ENCODE measurements at places on chromosomes 11 and 22.

DNA sequence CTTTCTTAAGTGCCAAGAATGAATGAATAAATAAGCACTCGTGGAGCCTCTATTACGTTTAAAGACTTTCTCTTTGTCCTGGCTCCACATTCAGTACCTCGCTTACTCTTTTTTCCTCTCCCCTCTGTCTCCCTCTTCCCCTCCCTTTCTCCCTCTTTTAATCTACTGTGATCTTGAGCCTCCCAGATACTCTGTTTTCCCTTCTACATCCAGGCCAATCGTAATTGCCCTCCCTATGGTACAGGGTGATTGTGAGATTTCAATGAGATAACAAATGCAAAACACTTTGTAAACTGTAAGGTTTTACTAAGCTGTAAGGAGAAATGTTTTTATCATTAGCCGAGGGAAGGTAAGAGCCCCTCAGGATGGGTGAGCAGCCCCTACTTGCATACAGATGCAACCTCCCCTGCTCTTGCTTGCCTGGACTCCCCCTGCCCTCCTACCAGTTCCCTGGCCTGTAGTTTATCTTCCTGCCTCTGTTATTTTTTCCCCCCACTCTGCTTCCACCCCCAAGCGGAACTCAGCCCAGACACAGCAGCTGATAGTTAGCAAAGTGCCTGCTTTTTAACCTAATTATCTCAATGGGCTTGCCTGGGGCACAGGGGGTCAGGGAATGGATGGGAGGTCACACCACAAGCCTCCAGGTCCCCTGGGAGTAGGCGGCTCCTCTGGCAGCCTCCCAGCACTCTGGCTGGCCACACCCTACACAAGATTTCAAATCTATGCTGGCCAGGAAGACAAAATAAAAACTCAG lies 76.9 kb upstream of the CADM1 start:
- no peak for DNase-seq

DNA sequence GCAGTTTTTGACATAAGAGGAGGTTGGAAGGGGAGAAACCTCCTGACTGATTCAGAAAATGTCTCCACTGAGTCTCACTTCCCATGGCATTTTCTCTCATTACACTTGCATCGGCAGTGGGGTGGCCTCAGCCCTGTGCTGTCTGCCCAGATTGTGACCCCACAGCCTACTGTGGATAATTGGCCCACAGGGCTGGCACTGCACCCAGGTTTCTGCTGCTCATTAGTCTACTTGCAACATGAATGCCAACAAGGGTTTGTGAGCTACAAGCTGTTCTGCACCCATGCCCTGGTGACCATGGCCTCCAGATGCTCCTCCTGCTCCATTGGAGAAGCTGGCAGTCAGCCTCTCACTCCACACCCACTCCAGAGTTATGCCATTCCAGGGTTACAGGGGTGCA lies 296.0 kb downstream of the CTTN start:
- DNase-seq: no peak

DNA sequence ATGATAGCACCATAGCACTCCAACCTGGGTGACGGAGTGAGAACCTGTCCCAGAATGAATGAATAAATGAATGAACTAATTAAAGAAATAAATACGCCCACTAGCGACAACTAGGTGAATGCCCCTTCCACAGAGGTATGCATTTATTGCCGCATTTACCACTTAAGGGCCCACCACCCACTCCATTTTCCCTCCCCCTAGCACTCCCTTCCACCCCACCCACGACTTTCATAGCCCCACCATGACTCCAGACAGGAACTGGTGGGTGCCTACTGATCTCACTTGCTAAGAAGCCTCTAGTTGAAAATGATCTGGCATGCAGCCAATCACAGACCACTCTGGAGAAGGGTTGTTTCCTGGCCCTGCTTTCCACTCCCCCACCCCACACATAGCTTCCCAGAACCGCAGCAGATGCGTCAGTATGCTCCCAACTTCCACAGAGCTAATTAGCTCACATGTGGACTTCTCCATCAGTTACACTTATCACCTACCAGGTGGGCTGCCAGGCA lies 167.6 kb downstream of the WT1 start:
- no peak for DNase-seq

DNA sequence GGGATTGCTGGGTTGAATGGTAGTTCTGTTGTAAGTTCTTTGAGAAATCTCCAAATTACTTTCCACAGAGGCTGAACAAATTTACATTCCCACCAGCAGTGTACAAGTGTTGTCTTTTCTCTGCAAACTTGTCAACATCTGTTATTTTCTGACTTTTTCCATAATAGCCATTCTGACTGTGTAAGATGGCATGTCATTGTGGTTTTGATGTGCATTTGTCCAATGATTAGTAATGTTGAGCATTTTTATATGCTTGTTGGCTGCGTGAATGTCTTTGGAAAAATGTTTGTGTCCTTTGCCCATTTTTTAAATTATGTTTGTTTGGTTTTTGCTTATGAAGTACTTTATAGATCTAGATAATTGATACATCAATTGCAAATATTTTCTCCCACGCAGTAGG lies 1025.0 kb downstream of the JRKL start:
- DNase-seq: no peak

DNA sequence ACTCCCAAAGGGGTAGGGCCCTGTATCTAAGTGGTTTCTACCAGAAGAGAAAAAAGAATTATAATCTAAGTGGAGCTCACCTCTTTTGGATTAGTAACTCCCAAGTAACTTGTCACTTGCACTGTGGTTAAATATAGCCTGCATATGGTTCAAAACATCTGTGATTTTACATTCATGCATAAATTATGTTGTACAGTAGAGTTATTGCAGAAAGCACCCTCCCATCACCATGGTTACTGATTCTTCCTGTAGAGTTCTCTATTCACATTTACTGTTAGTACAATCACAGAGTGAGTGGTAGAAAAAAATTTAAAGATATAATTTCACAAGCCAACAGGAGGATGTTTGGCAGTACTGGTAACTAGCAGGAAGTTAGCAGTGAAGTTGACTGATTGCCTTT lies 80.4 kb downstream of the LRRC4C start:
- no peak for DNase-seq

- DNase-seq: no peak
These were observed 1196.3 kb downstream of the BRD1 start for GRCh38 chr22:48631288-48631863.

DNA sequence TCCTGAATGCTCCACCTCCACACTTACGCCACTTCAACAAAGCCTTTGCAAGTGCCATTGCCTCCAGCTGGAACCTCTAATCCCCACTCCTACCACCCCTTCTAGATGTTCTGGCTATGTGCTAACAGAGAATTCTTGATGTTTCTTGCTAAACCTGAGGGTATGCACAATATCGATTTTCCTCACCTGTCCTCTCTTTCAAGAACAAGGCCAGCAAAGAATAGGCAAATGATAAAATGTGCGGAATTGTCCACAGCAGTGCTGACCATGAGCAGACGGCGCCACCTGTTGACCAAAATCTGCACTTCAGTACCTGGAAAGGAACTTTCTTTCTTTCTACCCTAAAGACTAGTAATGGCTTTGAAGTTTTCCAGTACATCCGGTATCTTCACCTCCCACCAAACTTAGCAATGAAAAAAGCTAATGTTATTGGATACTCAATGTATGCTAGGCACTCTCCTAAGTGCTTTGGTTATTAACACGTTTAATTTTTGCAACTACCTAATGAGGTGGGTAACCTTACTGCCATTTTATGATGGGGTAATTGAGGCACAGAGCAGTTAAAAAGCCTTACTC lies 3.4 kb downstream of the TIMM10 start:
- peak; percentile 79 for DNase-seq

GRCh38 chr11:62726915-62727164 lies 417 bp downstream of the HNRNPUL2 start:
- no peak for DNase-seq

DNA sequence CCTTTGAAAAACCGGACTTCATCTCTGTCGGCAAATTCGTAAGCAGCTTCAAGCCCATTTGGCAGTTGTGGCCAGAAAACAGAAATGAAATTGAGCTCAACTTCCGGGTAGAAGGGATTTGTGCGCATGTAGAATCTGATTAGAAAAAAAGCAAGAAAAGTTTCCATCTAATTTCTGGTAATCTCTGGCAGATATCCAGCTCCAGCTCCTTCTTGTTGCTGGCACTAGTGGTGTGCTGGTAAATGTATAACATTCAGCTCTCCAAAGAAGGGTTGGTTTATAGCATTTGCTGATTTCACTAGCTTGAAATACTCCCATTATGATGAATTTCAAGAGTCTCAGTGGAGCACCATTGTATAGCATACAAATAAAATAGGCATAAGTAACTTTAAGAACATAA lies 5.4 kb downstream of the MMP1 start:
- DNase-seq: no peak

DNA sequence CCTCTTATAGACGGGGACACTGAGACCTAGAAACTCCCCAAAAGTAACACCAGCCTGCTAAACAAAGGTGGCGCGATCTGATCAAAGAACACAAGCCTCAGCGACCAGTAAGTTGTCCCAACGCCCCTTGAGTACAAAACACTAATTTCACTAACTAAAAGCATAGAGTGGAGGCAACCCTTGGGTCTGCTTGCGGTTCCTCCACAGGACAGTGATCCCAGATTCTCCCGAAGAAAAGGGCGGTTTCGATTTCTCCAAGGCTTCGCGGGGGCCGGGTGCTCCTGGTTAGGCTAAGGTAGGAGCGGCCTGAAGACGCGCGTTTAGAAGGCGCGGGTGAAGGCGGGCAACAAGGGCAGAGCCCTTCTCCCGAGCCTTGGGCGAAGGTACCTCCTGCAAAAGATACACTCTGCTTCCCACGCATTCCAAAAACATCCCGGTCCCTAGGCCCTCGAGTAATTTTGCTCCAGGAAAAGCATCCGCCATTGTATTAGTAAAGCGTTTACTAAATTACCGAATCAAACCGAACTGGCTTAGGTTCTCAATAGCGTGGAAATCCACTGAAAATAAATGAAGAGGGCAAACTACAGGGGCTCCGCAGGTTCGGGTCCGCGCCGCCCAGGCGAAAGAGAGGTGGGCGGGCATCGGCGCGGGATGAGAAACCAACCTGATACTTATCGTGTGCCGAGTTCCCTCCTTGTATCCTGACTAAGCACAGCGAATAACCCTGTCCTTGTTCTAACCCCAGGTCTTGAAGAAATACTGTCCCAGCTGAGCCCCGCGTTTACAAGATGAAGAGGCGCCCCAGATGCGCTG lies 2.0 kb downstream of the WT1 start:
- DNase-seq: no peak

DNA sequence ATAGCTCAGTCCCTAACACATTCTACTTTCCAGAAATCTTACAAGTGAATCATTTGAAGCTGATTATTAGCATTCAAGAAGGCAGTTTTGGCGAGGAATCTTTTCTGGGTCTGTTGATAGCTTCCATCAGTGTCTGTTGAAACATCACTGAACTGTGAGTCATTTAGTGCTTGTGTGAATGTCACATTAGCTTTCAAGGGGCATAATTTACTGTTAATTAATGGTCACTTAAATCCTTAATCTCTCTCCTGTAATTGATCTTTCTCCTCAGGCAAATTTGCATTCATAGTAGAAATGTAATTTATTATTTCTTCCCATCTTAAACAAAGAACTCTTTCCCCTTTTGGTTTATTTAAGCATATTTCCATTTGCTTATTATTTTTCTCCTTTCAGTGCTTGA lies 2.6 kb downstream of the HTR3B start:
- DNase-seq: no peak

DNA sequence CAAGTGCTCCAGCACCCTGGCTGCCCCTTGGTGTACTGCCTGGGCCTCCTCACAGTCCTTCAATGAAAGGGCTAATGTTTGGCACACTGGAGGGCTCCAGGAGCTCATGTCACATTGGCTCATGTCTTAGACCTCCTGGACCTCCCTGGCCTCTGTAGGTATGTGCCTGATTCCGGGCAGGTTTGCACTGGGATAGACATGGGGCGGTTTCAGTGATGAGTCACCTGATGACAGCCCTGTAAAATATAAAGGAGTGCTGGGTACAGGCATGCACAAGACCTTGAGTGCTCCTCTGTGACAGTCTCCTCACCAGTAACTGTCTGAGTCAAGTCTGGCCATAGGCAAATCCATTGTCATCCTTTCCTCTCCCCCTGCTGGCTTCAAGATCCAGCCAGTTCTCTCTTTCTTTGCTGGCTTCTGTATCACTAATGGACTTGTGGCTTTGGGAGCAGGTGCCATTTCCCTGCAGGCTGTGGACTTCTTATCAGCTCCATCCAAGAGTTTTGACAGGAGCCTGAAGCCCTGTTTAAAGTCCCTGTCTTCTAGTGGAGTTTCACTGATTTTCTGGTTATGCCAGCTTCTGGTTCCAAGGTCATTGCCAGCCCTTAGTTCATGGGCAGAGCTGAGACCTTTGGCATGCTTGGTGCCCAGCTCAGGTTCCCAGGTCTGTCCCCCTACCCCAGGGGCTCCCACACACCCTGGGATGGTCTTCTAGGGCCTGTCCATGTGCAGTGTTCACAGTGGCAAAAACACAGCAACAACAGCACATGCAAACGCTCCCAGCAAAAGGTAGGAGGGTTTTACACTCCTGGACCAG lies 22.7 kb upstream of the P2RY2 start:
- DNase-seq: no peak

DNA sequence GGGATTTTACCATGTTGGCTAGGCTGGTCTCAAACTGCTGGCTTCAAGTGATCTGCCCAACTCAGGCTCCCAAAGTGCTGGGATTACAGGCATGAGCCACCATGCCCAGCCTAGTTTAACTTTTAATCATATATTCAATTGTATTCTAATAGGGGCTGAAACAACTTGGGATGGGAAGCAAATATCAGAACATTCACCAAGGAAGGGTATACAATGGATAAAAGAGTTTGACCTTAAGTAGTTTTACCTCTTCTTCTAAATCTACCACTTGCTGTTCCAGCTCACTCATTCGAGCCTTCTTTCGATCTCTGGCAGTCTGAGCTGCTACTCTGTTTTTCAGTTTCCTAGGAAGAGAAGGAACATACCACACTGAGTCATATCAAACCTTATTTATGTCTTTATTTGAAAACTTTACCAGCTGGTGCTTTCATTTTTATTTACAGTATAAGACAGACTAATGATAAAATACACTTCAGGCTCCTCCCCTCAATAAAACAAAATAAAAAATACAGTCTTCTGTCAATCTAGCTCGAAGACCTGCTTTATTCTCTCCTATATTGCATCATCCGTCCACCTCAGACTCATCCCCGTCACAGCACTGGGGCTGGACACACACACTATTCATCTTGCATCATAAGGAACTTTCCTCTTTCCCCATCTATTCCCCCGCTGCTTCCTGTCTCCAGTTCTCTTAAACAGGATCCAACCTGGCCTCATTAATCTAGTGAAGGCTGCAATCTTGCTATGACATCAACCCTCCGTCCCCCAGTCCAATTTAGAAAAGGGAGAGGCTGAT lies 1.4 kb downstream of the XBP1 start:
- DNase-seq: peak; percentile 32

DNA sequence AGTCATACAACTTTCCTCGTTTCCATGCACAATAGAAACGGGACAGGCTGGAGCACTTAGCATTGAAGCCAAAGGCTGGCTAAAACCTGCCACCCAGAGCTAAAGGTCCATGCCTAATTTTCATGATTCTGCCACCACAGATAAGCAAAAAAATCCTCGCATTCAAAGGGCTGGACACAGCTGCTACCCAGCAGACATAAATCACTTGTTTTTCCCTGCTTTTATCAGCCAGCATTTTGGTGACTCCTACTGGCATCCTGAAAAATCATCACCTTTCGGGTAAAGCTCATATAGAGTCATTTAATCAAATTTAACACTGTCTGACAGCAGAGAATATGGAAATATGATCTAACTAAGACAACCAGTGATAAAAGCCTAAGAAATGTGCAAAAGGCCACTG lies 37.9 kb downstream of the ALG9 start:
- DNase-seq: no peak

Measured in activated CD4-positive, alpha-beta T cell treated with anti-CD3 and anti-CD28 coated beads for 4 hours (primary cell).